Fibroblast of skin of right biceps (primary cell): ENCODE measurements at places on chromosomes 12 and 14.

DNA sequence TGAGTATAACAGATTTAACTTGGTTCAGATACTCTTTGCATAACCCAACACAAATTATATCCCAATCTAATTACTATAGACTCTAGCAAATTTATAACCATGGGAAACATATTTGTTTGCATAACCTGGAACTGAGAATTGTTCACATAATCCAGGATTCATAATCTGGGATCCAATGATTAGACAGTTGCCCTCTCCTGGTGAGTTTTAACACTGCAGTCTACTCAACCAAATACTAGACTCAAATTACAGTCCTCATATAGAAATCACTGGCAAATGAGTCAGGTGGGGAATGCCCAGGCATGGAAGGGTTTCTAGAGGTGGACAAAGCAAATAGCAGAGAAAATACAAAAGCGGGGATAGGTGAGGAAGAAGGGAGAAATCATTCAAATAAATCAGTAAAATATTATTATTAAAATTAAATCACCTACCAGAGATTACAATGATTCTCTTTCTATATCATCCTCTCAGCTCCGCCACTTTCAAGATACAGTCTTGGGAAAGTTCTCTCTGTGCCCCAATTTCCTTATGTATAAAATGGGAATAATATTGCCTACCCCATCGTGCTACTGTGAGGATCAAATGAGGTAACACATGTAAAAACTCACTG is 9.4 kb downstream of the GCH1 start:
- peak; percentile 72 for DNase-seq

DNA sequence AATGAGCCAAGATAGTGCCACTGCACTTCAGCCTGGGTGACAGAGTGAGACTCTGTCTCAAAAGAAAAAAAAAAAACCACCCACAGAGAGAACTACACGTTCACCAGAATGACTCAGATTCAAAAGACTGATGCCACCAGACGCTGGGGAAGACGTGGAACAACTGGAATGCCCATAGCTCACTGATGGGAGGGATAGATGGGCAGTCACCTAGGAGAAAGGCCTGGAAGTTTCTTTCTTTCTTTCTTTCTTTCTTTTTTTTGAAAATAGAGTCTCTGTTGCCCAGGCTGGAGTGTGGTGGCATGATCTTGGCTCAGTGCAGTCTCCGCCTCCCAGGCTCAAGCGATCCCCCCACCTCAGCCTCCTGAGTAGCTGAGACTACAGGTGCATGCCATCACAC is 10.0 kb upstream of the KLC1 start:
- DNase-seq: no peak

DNA sequence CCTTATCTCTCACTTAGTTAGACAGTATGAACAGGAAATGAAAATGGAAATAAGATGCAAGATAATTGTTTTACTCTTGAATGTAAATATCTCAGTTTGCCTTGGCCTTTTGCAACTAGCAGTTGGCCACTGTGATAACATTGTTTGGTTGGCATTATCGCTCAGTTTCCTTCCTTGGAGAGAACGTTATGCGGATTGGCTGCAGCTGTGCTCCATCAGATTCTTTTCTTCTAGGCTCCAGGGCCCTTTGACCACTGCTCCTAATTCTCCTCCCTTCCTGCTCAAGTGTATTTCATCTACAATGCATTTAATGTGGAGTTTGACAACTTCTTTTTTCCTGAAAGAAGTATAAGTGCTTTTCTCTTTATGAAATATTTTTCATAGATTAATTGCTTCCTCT is 284.2 kb downstream of the ADAMTS20 start:
- DNase-seq: no peak

- DNase-seq: peak; percentile 84
Measured at GRCh38 chr12:65765436-65765813, 58.9 kb upstream of the HMGA2 start.

- DNase-seq: no peak
Measured at GRCh38 chr14:94450722-94451090, 1.9 kb downstream of the SERPINA11 start.

GRCh38 chr12:98211909-98212695 is 303.3 kb upstream of the TMPO start:
- peak; percentile 65 for DNase-seq

DNA sequence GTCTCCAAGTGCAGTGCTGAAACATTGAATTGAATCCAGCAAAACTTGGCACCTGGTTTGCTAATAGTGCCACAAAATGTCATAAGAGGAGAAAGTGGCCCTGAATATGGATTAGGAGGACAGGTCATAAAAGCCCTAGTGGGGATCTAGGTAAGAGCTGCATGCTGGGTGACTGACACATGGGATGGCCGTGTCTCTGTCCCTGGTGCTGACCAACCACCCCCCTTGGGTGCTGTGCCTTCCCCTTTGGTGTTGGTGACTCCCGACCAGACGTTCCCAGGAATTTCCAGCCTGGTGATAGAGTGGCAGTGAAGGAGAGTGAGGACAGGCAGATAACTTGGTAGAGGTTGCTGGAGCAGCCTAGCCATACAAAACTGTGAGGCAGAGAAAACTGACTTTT is 142.8 kb downstream of the VRK1 start:
- DNase-seq: no peak

DNA sequence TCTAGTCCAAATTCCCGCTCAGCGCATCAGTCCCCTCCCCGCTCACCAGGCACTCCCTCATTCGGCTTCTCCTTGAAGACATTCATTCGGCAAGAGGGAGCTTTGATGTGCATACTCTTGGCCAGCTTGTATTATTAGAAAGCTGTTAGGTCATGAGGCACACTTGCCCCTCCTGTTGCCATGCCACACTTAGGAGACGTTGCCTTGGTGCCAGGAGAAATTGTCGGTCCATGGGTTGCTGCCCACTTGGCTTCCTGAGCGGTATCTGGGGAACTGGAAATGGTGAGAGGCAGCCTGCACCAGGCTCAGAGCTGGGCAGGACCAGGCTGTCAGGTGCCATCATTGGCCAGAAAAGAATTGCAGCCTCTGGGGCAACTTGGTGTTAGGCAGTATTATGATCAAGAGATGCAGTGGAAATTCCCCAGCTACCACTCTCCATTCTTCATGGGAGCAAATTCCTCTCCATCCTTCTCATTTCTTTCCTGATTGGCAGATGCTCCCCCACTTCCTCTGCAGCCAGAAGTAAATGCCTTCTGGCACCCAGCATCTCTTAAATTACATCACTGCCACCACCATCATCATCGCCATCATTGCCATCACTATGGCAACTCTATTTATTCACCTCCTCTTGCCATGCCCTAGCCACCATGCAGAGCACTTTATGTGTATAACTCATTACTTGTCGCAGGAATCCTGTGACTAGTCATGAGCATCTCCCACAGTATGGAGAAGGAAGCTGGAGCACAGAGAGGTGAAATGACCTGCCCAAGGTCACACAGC is 12.4 kb downstream of the CABP1 start:
- DNase-seq: no peak

DNA sequence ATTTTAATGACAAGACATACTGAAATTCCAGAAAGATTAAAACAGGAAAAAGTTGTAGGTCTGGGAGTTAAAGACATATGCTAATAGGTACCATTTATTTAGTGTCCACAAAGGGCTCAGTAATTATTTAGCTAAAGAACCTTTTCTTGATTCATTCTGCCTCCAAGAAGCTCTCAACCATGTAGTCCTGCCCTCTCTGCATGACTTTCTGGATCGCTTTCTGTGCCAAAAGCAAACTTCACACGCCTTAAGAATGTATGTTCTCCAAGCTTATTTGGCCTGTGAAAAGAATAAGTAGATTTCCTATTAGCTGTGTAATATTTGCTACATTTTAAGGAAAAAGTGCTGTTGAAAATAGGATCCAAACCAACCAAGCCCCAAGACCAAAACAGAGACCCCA is 291.7 kb downstream of the C12orf75 start:
- no peak for DNase-seq

- DNase-seq: peak; percentile 44
Measured at GRCh38 chr14:80906946-80907345, 34.6 kb downstream of the CEP128 start.

DNA sequence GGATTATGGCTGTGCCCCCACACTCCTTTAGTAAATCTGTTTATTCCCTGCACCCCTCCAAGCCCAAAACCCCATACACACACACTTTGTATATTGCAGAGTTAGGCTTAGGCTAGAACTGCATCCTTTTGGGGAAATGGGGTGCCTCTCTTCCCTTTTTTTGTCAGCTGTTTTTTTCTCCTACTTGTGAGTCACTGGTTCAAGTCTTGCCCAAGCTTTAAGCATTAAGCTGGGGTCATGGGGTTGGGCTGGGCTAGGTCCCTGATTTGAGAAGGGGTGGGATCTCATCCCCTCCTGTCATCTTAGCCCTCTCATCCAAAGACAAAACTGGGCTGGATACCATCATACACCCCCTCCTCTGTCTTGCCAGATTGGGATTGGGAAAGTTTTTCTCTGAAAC is 1.6 kb downstream of the LRP1 start:
- peak; percentile 45 for DNase-seq

GRCh38 chr12:93003531-93004239 is 74.6 kb upstream of the EEA1 start:
- no peak for DNase-seq

DNA sequence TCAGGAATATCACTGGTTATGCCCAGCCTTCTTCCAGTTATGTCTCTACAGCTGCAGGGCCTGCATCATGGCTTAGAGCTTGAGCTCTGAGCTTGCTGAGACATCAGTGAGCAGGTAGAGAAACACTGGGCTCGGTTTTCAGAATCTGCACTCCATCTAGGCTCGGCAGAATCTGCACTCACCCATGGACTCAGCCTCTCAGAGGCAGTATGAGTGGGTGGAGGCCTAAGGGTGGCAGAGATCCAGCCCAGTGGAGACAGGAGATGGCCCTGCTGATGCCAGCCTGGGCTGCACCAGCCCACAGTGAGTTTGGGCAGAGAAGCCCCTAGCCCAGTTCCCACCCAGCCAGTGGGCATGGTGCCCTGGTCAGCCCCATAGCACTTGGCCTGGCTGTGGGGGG is 12.8 kb downstream of the KRT80 start:
- DNase-seq: no peak

GRCh38 chr14:22882529-22883172 is 371 bp upstream of the REM2 start:
- DNase-seq: peak; percentile 46

- peak; percentile 97 for DNase-seq
Measured at GRCh38 chr14:94373708-94374107, 14.7 kb downstream of the SERPINA1 start.

DNA sequence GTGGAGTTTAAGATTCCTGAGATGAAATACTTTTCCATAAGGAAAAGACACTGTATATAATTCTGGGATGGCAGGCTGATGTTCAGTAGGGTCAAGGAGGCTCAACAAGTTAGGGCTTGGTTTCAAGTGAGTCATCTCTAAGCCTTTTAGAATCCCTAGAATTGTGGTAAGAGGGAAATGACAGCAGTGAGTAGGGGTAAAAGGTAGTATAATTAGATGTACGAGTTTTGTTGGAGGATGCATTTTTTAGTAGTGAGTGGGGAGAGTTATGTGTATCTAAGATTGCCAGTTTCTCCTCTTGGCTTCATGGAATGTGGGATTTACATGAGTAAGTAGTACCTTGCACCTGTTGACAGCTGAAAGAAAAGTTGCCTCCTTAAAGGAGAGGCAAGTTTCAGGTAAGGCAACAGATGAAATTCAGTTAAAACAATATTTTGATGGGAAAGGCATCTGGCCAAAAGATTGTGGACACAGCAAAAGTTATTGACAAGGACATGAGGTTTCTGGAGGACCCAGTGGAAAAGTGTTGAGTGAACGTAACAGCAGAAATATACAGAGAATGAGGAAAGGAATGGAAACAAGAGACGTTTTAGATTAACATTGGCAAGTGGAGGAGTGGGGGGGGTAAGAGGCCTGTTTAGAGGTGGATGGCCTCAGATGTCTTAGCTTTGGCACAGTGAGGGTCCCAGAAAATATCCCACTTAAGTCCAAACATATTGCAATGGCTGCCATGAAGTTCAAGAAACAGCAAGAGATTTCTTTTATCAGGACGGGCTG is 21.8 kb downstream of the LMO3 start:
- peak; percentile 50 for DNase-seq

- peak; percentile 65 for DNase-seq
Measured at GRCh38 chr12:122870867-122871664, 24.9 kb downstream of the VPS37B start.

DNA sequence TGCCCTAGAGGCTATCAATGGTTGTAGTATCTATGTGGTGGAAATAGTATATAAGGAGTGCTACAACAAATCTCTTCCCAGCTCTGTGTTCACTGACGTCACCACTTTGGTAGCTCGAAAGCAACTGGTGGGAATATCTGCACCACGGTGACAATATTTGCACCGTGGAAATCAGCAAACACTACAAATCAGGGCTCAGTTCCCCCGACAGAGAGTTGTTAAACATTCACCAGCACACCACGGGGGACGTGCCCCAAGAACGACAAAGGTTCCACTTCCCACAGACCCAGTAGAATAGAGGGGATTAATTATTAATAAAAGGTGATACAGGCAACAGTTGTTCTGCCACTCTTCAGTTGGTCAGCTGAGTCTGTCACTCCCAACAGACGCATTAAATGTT is 98.4 kb downstream of the CCDC60 start:
- DNase-seq: no peak

GRCh38 chr12:87165733-87166375 is 863.3 kb downstream of the C12orf50 start:
- DNase-seq: no peak

DNA sequence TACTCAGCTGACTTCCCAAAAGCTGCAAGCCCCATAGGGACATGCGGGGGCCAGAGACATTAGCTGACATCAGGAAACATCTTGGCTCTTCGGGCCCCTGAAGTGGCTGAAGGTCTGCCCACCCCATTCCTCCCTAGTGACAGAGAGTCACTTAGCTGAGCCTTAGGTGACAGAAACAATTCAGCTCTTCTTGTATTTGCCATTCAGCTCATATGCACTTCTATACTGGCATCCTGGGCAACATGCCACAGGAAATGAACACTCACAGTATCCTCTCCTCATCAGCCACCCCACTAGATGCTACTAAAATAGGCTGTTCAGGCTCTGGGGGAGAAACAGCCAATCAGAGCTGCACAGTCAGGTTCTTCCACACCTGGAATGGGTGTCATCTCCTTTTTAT is 3.4 kb downstream of the DCTN2 start:
- no peak for DNase-seq

DNA sequence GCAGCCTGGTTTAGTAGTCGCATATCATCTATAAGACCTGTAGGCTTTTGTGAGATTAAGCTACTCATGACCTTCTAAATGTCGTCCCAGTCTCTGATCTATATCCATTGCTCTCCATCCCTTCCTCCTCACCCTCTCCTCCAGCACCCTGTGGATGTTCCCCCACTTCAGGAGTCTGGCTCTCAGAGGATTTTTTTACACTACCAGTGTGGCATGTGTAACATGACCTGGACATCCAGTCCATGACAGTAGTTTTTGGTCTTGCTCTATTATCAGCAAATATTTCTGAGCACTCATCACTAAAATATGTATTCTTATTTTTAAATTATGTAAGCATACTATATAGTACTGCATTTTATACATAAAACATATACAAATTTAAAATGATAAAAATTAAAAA is 142.1 kb downstream of the DYRK2 start:
- DNase-seq: peak; percentile 20

GRCh38 chr12:91332302-91332701 is 149.7 kb upstream of the DCN start:
- DNase-seq: peak; percentile 29

- DNase-seq: peak; percentile 94
Measured at GRCh38 chr12:5083955-5084849, 40.5 kb downstream of the KCNA5 start.

GRCh38 chr12:43898474-43898873 is 62.6 kb downstream of the TMEM117 start:
- no peak for DNase-seq
